Tibial nerve (tissue), 4 donors: ENCODE measurements at places on chromosomes 7 and 10.

- H3K27me3 ChIP-seq, result no peaks in the 10 kb centered on the region
- no peaks in the 10 kb centered on the region for H3K4me1 ChIP-seq
- no peaks in the 10 kb centered on the region for H3K36me3 ChIP-seq
- H3K27ac ChIP-seq, result no peak overlapping the region
Measured at GRCh38 chr7:1610013-1610677, 40.3 kb upstream of the PSMG3 start.

DNA sequence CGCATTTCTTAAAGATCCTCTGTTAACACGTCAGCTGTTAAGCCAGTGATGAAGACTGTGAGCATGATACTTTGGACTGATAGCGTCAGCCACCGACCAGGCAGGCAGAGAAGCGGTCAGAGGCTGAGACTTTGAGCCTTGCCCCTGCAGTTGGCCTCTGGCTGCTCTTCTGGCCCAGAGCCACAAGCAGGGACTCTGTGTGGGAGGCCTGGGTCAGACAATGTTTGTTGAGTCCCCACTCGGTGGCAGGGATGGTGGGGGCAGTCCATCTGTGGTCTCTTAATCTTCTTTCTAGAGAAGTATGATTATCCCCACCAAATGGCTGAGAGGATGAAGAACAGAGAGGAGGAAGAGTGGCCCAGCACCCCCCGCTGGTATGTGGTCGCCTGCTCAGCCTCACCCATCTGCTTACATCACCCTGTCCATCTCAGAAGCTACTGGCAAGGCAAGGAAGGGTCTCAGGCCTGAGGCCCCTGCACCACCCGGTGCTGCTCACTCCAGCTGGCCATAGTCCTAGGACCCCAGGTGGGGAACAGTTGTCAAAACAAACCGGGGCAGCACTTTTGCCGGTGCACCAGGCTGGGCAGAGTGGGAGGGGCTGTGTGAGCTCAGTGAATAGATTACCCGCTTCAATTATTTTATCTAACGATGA is 202.9 kb downstream of the GRID1 start:
- H3K27me3 ChIP-seq, result no peaks in the 10 kb centered on the region
- no peak overlapping the region for H3K27ac ChIP-seq
- no peak overlapping the region for H3K4me3 ChIP-seq
- H3K4me1 ChIP-seq, result no peaks in the 10 kb centered on the region
- H3K36me3 ChIP-seq, result no peaks in the 10 kb centered on the region

DNA sequence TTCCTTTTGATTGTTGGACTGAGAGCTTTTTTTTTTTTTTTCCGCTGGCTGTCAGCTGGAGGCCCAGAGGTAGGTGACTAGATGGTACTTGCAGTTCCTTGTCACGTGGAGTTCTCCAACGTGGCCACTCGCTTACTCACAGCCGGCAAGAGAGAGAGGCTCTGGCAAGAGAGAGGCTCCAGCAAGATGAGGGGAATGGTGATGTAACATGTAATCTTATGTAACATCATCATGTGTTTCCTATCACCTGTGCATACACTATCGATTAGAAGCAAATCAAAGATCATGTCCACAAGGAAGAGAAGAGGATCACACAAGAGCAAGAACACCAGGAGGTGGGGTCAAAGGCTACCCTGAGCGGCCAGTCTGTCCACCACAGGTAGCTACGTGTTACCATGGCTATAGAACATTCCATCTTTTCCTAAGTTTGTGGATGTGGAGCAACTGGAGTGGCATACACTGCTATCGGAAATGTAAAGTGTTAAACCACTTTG is 4.0 kb upstream of the BORCS7 start:
- no peak overlapping the region for H3K27ac ChIP-seq
- no peak for DNase-seq
- H3K4me1 ChIP-seq, result peaks cover 2% of the 10 kb centered on the region
- H3K4me3 ChIP-seq, result no peak overlapping the region
- H3K27me3 ChIP-seq, result peaks cover 6% of the 10 kb centered on the region

DNA sequence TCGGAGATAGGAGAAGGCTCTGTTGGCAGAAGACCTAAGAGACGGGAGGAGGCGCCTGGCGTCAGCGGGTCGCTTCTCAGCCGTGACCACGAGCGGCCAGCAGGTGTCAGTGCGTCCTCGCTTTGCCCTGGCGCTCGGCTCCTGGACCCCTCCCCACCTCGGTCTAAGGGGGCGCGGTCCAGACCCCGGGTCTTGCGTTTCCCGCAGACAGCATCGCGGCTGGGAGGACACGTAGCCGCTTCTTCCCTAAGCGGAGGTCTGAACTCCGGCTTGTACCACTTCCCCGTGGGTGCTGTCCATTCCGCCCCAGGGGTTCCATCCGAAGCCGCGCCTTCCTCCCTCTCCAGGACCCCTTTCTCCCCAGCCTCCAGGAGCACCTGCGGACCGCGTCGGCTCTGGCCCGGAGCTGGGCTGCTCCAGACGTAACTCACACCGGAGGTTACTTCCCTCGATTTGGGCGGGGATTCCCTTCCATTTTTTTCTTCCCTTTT is 593 bp upstream of the ADRA2A start:
- H3K36me3 ChIP-seq, result no peaks in the 10 kb centered on the region
- no peak for DNase-seq
- H3K4me1 ChIP-seq, result peaks cover 22% of the 10 kb centered on the region

GRCh38 chr7:157347217-157347904 is 10.6 kb downstream of the DNAJB6 start:
- H3K36me3 ChIP-seq, result no peaks in the 10 kb centered on the region
- peak; percentile 18 for DNase-seq
- H3K4me1 ChIP-seq, result peaks cover 12% of the 10 kb centered on the region
- H3K4me3 ChIP-seq, result no peak overlapping the region
- H3K27ac ChIP-seq, result no peak overlapping the region

GRCh38 chr10:116099023-116099420 is 174.0 kb downstream of the GFRA1 start:
- no peaks in the 10 kb centered on the region for H3K4me1 ChIP-seq
- no peak overlapping the region for H3K4me3 ChIP-seq
- no peak overlapping the region for H3K27ac ChIP-seq
- DNase-seq, result no peak

- no peaks in the 10 kb centered on the region for H3K4me1 ChIP-seq
- DNase-seq, result no peak
- H3K27me3 ChIP-seq, result no peaks in the 10 kb centered on the region
- H3K27ac ChIP-seq, result no peak overlapping the region
- no peak overlapping the region for H3K4me3 ChIP-seq
- H3K36me3 ChIP-seq, result no peaks in the 10 kb centered on the region
Measured at GRCh38 chr10:49664842-49665355, 14.6 kb upstream of the C10orf53 start.
